PC-9 (cell line): ENCODE measurements at places on chromosomes 3 and 15. TPM values are rescaled to one million over a fixed set of nuclear protein-coding genes. Genes with fewer than 3 reads are reported as not detected.

RBMS3 gene
- 3.5 and 3.9 TPM in 2 replicates for total RNA-seq

ZBTB20 gene
- total RNA-seq, result 23.4 and 26.5 TPM in 2 replicates

SLC2A2 gene
- total RNA-seq, result not detected in 2 replicates

DNA sequence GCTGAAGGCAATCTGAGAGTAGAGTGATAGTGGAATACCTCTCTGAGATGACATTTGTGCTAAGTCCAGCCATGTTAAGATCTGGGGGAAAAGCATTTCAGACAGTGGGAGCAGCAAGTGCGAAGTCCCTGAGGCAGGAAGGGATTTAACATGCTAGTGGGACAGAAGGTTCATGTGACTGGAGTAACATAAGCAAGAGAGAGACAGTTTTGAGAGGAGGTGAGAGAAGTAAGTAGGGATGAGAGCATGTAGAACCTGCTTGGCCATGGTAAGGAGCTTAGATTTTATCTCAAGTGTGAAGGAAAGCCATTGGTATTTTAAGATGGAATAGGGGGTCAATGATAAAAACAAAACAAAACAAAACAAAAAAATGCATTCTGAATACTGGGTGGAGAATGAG is 358.6 kb upstream of the KCNH8 start:
- DNase-seq, result no peak

DNA sequence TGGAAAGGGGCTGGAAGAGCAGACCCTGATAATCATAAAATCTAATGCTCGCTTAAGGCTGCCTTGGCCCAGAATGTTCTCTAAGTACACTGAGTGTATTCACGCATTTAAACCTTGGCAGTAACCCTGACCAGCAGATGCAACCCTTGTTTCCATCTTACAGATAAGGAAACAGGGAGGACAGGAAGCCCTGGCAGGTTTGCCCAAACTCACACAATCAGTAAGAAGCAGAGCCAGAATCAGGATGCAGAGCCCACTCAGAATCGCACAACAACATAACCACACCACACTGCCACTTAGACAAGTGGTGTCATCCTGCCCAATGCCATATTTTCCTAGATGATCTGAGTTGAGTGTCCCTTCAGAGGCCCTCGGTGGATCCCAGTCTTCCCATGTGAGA is 214.5 kb upstream of the HES1 start:
- DNase-seq, result no peak

- no peak for DNase-seq
Observed at GRCh38 chr15:42329992-42330391, 29.3 kb upstream of the CAPN3 start.

DNA sequence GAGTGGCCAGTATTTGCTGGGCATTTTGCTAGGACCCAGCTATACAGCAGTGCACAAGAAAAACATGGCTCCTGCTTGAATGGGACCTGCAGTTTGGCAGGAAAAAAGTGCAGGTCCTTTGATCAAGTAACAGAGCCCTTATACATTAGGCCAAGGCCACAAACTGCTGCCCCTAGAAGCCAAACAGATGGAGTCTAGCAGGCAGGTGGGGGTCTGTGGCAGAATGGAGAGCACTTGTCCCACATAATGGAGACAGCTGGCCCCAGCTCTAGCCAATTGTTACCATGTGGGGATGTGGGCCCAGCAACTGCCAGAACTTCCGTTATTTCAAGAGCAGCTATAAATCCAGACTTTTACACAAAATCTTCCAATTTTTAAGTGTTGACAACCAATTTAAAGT is 79.3 kb downstream of the SHQ1 start:
- DNase-seq, result no peak

DNA sequence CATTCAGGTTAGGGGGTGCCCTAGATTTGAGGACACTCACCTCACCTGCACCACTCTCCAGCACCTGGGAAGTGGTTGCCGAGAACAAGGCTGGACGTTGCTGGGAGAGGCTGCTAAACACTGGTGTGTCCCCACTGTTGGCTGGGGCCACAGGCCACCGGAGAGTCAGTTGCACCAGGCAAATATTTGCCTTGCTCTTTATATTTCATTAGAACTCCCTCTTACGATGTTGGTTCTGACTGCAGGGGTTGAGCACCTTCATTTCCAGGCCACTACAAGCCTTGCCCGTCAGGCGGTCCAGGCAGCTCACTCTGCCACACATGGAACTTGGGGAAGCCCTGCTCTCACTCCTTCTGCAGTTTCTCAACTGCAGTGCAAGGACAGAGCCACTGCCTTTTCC is 30.7 kb downstream of the HCN4 start:
- no peak for DNase-seq

DNA sequence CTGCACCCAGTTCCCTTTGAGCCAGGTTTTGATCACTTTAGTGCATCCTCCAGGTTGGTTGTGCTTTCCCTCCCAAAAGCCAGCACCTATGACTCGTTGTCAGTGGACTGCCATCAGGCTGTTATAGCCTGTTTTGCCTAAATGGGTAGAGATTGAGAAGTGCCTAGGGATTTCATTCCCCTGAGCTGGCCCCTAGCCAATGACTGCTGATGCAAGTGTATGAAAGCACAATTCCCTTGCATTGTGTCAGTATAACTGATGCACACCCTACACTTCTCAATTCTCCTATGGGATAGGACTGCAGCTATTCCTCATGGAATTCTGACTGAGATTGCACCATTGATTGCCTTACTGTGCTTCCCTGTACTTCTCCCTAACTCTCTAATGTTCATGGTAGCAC is 102.1 kb upstream of the ARPP21 start:
- no peak for DNase-seq
